HCT116 (cell line): ENCODE measurements at places on chromosomes 1 and 21. TPM values are rescaled to one million over a fixed set of nuclear protein-coding genes. Genes with fewer than 3 reads are reported as not detected.

Gene MAP3K21
- 19.1 TPM for total RNA-seq

DNA sequence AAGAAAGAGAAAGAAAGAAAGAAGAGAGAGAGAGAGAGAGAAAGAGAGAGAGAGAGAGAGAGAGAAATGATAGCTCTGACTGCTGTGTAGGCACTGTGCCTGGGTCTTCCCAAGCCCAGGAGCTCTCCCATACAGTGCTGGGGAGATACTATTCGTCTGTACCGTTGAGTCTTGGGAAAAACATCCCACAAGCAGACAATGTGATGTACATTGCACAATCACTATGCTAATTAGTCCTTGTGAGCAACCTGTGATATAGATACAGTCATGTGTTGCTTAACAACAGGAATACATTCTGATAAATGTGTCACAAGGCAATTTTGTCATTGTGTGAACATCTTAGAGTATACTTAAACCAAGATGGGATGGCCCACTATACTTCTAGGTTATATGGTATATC lies 381.0 kb downstream of the HHAT start:
- H3K36me3 ChIP-seq: no peaks in the 10 kb centered on the region
- no peak overlapping the region for H3K4me3 ChIP-seq
- no peak overlapping the region for H3K27ac ChIP-seq
- H3K4me1 ChIP-seq: no peaks in the 10 kb centered on the region
- DNase-seq: no peak

DNA sequence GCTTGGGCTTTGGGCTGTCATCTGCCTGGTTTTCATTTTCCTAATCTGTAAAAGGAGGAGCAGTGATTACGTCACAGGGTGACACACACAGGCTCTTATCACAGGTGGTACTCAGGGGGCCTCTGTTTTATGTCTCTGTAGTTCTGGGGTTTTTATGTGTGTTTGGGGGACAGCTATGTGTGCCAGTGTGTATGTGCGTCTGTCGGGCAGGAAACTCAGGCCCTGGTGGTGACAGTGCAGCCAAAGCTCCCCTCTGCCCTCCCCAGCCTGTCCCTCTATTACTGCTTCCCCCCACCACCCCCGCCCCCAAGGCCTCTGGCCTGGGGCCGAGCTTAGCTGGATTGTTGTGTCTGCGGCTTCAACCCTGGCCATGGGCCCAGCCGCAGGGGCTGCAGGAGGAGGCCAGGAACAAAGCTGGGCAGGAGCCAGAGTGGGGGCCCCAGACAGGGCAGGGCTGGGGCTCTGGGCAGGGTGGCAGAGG lies 13.3 kb downstream of the MFAP2 start:
- no peak for DNase-seq
- no peaks in the 10 kb centered on the region for H3K27me3 ChIP-seq
- no peaks in the 10 kb centered on the region for H3K36me3 ChIP-seq
- peaks cover 13% of the 10 kb centered on the region for H3K4me1 ChIP-seq
- no peak overlapping the region for H3K27ac ChIP-seq
- H3K4me3 ChIP-seq: no peak overlapping the region

Gene VAV3
- total RNA-seq: not detected

GRCh38 chr21:18588001-18588662 lies 184.5 kb upstream of the TMPRSS15 start:
- no peak overlapping the region for H3K4me3 ChIP-seq
- H3K27ac ChIP-seq: no peak overlapping the region
- no peaks in the 10 kb centered on the region for H3K27me3 ChIP-seq
- H3K4me1 ChIP-seq: no peaks in the 10 kb centered on the region
- DNase-seq: no peak
- no peaks in the 10 kb centered on the region for H3K36me3 ChIP-seq

Gene SLFNL1
- total RNA-seq: 0.20 TPM

Gene MANEAL
- total RNA-seq: 17.3 TPM

- no peak for DNase-seq
- H3K4me1 ChIP-seq: no peaks in the 10 kb centered on the region
- no peaks in the 10 kb centered on the region for H3K27me3 ChIP-seq
- H3K36me3 ChIP-seq: no peaks in the 10 kb centered on the region
Observed at GRCh38 chr1:27473755-27474154, 16.2 kb downstream of the WASF2 start.

DNA sequence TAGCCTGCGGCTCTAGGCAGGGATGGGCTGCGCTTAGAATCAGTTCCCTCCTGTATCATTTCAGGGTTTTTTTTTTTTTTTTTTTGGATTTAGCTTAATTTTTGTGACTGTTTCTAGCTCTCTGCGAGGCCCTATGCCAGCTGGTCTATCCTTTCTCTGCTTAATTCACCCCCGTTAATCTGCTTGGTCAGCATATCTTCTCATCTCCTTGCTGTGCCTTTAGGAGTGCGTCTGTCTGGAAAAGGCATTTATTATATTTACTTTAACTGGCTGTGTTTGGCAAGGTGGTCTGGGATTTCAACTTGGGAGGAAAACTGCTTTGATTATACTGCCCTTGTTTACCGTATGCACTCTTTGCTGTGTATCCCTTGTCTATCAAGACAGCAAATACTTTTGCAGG lies 184.8 kb upstream of the KIAA0040 start:
- no peak overlapping the region for H3K27ac ChIP-seq
- H3K4me1 ChIP-seq: no peaks in the 10 kb centered on the region
- H3K4me3 ChIP-seq: no peak overlapping the region
- H3K27me3 ChIP-seq: peaks cover 37% of the 10 kb centered on the region; the same call in 1 of the 2 replicates
- H3K36me3 ChIP-seq: no peaks in the 10 kb centered on the region

DNA sequence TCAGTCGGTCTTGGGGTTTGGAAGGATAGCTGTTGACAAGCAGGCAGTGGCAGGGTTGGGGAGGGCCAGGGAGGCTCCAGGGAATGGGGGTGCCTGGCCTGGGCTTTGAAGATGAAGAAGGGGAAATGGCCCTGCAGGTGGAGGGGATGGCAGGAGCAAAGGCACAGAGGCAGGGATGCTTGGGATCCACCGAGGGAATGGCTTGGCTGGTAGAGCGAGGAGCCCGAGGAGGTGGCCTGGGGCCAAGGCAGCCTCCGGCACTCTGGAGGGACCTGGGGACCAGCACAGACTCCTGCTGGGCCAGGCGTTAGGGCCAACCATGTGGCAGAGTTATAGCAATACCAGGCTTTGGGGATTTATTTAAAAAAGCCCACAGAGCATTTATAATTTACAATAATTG lies 62.9 kb upstream of the EDN2 start:
- no peak for DNase-seq
- H3K27me3 ChIP-seq: no peaks in the 10 kb centered on the region
- H3K4me3 ChIP-seq: no peak overlapping the region

- H3K27me3 ChIP-seq: no peaks in the 10 kb centered on the region
- no peaks in the 10 kb centered on the region for H3K36me3 ChIP-seq
- DNase-seq: no peak
- H3K4me3 ChIP-seq: no peak overlapping the region
Observed at GRCh38 chr1:220875260-220875659, 4.0 kb upstream of the HLX start.

DNA sequence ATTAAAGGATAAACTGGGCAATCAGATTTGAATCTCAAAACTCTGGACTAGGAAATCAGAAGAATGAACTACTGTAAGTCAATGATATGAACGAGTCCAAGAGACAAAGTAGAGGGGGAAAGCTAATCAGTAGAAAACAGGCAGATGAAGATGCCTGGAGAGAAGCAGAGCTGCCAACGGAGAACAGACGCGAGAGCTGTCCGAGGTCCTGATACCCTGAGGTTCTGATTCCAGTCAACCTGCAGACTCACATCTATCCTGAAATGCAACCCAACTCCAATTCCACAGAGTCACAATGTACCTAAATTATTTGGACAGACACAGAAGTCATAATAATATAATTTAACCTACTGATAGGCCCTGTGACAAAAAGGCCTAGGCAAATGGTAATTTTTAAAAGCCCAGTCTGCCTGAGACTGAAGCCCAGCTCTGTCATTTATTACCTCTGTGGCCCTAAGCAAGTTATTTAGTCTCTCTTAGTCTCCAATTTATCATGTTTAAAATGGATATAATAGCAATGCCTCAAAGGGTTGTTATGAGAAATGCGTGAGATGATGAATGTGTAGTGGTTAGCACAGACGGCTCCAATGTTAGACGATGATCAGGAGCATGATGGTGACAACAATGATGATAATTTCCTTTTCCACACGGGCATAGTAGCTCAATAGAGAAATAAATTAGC lies 33.4 kb downstream of the RGS7 start:
- DNase-seq: no peak
- no peaks in the 10 kb centered on the region for H3K36me3 ChIP-seq
- no peaks in the 10 kb centered on the region for H3K4me1 ChIP-seq
- no peaks in the 10 kb centered on the region for H3K27me3 ChIP-seq

GRCh38 chr1:145967288-145967687 lies 2.8 kb downstream of the POLR3GL start:
- no peaks in the 10 kb centered on the region for H3K27me3 ChIP-seq
- no peak for DNase-seq
- no peaks in the 10 kb centered on the region for H3K36me3 ChIP-seq
- H3K4me3 ChIP-seq: no peak overlapping the region

GRCh38 chr1:8874230-8875201 lies 4.0 kb downstream of the ENO1 start:
- H3K27ac ChIP-seq: peak overlapping the region; percentile 99
- H3K4me3 ChIP-seq: peak overlapping the region; percentile 88
- DNase-seq: no peak
- H3K36me3 ChIP-seq: peaks cover 71% of the 10 kb centered on the region
- H3K4me1 ChIP-seq: peaks cover 41% of the 10 kb centered on the region
